ENCODE measurements at places on chromosomes 12 and 14.
A peak's percentile ranks its signal among the peaks of the same experiment; 100 is the strongest.

GRCh38 chr12:119725523-119725922, 57.6 kb downstream of the PRKAB1 start:
- no peak for DNase-seq

- DNase-seq: no peak
Observed at GRCh38 chr14:21494902-21495762, 16.0 kb downstream of the METTL3 start.

GRCh38 chr14:96926001-96926400, 128.8 kb downstream of the VRK1 start:
- no peak for DNase-seq

DNA sequence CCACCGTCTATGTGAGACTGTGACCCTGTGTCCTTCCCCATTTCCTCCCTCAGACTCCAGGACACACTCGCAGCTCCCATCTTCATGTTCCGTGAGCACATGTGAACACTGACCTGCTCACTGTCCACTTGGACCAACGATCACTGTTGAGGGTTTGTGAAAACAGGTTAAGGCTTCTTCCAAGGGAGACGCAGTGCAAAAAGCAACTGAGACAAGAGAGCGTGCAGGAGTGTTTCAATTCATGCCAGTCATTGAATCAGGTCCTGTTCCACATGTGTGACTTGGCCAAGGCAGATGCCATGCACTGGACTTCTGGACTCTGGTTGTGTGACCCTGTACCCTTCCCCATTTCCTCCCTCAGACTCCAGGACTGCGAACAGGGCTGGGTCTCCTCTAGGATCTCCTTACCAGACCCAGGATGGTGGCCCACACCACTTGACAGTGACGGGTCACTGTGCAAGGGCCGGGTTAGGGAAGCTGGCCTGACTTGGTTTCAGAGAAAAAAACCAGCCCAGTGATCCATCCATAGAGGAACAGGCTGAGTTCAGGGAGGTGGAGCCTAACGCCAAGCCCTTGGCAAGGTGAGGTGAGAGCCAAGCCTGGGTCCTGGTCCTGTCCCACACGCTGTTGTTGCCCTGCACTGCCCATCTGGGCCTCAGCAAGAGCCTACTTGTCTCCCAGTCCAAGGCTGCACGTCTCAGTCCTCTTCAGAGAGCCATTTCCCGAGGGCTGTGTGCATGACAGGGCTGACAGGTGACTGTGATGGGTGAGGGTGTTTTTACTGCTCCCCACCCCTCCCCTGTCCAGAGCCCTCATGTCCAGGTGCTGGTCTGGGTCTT, 5.7 kb upstream of the KRT5 start:
- no peak for DNase-seq

- no peak for DNase-seq
Observed at GRCh38 chr12:50517421-50518048, 12.8 kb downstream of the DIP2B start.

GRCh38 chr14:103188810-103189480, 65.7 kb downstream of the TNFAIP2 start:
- peak; percentile 61 for DNase-seq

DNA sequence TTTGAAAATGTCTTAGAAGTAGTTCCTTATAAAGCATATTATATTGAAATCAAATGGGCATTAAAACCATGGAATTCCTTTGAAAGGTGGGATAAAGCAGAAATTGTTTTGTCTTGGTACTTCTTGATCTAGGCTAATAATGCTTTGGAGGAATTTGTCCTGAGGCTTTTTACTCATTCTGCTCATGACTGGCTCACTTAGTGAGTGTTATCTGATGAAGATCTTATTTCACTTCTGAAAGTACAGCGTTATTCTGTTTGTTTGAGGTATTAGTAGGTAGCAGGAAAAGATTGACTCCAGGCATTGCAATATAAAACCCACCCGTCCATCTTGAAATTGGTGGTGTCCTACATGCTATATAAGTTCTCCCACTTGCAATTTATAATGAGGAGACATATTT, 5.5 kb downstream of the C12orf71 start:
- no peak for DNase-seq

DNA sequence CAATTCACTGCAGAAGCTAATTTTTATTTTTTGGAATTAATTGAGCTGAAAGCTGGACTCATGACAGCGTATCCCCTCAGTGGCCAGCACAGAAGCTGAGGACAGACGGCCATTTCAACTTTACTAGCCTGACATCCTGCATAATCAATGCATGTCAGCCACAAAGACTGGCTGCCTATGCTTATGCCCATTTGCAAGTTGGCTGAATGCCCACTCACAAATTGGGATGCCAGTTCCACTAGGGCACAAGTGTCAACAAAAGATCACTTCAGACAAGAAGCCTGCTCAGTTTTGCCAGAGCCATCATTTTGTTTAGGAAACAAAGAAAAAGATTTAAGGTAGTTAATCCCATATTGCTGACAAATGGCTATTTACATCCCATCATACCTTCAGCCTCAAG, 417.6 kb downstream of the NOVA1 start:
- no peak for DNase-seq

GRCh38 chr12:80567401-80567800, 123.4 kb downstream of the PTPRQ start:
- DNase-seq: no peak

DNA sequence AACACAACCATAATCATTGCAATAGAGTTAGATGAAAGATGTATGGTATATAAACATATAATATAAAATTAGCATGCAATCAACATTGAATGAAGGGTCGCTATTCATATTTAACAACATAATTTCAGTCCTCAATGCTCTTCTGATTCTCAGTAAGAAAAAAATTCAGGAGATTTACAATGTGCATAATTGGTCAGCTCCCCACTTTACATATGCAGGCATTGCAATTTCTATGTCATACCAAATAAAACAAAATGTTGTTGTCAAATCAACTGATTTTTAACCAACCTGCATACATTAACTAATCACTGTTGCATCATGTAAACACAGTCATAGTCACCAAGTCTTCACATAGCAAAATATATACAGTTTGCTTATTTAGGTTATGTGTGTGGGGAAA, 5.2 kb upstream of the SLCO1A2 start:
- DNase-seq: no peak

GRCh38 chr12:22101749-22102243, 55.8 kb downstream of the CMAS start:
- no peak for DNase-seq

- no peak for DNase-seq
Observed at GRCh38 chr12:12533238-12533829, 29.3 kb downstream of the DUSP16 start.

DNA sequence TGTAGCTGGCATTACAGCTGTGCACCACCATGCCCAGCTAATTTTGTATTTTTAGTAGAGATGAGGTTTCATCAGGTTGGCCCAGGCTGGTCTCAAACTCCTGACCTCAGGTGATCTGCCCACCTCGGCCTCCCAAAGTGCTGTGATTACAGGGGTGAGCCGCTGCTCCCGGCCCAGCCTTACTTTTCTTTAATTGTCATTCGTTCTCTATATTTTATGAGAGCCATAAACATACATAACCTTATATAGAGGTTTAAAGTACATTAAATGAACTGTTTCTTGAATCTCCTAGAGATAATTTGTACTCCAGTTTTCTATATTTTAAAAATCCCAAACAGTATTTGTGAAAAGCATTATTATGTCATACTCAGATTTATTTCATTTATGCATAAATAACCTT, 98.6 kb downstream of the SYNE2 start:
- DNase-seq: no peak

DNA sequence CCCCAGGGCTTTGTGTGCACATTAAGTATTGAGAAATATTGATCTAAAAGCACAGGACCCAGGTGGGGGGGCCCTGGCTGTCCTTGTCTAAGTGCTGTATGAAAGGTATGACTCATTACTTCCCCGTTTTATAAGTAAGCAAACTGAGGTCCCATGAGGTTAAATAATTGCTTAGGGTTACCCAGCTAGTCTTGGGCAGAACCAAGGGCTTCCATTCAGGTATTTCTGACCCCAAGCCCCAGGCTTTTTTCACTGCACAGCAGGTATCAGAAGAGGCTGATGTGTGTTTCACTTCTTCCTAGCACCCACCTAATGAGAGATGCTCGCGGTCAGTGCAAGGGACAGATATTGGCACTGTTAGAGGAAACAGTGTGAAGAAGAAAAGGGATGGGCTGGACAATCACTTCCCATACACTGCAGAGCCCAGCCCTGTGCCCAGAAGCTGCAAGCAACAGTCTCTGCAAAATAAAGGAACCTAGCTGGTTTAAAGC, 4.7 kb upstream of the TC2N start:
- no peak for DNase-seq

Data from WTC11 (cell line).